ENCODE measurements at places on chromosomes 12 and 14.
A peak's percentile ranks its signal among the peaks of the same experiment; 100 is the strongest.

DNA sequence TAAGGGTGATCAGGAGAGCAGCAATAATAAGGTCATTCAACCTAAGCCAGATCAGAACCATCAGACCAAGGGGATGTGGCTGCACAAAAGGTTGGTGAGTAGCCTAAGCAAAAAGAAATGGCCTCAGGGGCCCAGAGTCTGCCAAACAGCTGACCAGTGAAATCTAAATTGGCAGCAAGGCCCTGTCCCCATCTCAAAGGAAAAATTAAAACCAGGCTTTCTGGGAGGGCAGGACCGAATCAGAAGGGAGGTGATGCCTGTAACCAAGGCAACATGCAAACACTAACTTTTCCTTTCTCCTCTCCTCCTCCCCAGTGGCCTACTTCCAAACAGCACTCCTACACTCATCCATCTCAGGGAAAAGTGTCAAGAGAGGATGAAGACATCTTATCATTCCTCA, 256.4 kb downstream of the NUAK1 start:
- peak; percentile 50 for DNase-seq

DNA sequence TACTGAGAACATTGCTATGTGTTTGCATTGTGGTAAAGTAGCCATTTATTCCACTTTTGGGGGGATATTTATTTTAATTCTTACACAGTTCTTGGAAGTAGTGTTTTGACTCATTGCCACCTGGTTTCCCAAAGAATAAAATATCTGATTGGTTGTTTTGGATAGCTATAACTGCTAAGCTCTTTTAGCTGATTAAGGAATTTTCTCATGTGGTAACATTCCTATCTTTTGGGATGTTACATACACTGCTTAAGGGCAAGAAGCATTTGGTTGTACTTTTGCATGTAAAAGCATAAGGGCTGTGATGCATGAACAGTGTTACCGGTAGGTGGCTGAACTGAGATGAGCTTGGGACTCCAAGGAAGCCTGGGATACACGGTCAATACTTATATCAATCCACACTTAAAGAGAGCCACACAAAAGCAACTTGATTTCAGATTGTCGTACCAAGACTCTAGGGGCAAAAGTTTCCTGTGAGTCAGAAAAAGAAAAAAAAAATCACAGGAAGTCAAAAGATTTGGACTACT, 71.4 kb upstream of the PRKD1 start:
- DNase-seq: peak; percentile 9

- no peak for DNase-seq
These were observed 41.9 kb downstream of the TTC7B start for GRCh38 chr14:90774316-90774715.

DNA sequence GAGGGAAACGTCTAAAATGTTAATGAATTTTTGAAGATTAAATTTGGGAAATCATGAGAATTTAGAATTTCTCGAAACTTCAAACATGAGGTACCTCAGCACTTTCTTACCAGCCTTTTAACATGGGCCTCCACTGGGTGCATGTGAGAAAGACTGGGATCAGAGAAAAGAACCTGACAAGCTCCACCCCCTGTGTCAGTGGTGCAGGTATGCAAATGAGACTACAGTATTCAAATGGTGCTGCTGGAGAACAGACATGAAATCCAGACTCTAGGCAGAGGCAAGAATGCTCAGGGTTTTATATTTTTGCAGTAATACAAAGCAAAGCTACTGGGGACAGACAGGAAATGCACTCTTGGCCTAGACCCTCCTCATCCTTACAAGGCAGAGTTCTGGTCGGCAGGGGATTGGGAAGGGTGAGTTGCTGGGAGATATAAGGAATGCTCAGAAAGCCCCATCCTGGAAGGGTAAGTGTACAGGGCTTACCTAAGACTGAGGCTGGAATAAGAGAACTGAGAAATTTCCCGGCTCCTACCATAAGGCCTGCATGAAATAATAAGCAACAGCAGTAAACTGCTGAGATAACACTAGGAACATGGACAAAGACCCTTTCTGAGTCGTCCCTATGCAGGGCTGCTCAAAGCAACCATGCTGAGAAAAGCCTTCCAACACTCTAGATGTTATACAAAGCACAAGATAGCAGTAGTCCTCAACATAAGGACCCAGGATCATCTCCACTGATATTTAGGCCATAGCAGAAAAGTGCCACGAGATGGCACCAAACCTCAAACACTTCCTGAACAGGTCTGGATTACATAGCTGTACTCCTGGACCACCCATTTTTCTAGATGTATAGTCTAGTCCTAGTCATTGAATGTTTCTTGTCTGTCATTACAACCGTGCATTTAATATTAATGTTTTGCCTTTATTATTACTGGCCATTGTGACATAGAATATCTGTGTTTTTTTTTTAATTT, 260.8 kb downstream of the RASSF9 start:
- peak; percentile 79 for DNase-seq

DNA sequence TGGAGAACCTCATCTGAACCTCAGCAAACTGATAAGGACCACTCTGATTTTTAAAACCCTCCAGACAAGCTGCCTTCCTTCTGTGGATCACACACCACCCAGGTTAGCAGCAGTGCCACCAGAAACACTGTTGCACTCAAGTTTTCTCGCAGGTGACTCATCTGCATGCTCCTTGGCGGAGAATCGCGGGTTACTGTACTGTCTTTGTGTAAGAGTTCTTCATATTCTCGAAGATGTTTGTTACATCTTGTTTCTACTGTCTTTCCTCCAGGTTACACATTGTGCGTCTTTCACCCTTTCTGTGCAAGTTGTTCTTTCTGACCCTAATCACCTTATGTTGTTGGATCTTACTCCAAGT, 331.2 kb downstream of the CACNA1C start:
- peak; percentile 15 for DNase-seq

DNA sequence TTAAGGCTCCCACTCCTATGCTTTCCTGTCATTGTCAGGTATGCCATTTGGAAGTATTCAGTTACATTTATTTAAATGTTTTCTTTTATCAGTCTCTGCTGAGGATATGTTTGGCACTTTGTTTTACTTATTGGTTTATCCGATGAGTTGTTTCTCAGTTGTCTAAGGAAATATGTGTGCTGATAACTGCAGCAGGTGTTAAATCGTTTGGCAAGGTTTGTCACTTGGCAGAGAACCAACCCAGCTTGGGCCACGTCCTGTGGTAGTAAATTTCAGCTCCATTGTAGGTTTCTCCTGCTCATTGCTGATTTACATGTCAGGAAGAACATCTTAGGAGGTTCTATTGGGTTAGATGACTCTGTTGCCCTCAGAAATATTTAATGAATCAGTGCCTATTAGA, 22.0 kb upstream of the MGST1 start:
- no peak for DNase-seq

GRCh38 chr14:99190696-99191394, 81.2 kb downstream of the BCL11B start:
- no peak for DNase-seq

DNA sequence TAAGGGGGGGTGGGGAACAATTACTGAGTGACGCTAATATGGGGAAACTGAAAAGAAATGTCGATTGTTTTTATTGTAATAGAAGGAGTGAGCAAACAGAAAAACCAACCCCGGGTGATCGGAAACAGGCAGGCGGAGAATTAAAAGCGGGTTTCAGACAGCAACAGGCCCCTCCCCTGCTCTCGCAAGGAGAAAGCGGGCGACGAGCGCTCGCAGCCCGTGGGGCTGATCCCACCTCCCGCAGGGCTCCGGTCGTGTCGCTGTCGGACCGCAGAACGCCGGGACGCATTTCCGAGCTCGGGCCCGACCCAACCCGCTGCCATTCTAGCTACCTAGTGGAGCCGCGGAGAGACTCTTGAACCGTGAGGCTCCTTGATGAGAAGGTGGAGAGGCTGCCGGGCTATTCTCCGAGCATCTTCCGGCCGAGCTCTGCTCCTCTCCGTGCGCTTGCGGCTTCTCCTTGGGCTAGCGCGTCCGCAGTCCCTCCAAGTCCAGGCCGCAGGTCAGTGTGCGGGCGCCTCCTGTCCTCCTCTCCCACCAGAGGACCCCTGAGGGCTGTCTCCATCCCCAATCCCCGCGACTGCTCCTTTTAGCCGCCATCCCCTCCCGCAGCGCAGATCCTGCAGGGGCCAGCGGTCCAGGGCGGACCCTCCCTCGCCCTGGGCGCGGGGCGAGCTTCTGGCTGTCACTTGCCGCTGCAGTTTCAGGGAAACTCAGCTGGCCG, 4.1 kb upstream of the PAX9 start:
- DNase-seq: no peak

DNA sequence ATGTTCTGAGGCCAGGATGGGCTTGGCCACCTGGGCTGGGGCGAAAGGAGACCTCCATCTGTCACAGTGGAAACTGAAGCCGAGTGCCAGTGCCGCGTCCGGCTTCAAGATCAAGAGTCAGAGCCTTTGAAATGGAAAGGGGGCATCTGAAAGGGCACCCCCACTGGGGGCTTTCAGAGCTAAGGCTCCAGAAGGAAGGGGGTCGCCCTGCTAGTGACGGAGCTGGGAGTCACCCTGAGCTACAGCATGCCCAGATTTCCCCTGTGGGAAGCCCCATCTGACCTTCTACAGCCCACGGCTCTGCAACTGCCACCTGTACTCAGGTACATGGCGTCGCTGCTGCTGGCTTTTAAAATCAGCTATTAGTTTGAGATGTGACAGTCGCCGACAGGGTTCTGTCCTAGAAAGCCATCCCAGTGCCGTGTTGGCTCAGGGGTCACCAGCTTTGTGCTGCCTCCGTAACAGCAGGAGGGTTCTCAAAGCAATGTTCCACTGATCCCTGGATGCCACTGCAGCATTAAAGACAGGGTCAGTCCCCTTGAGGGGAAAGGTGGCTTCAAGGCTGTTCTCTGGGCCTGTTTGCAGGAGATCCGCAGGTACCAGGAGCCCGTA, 31.5 kb downstream of the CCNK start:
- no peak for DNase-seq

DNA sequence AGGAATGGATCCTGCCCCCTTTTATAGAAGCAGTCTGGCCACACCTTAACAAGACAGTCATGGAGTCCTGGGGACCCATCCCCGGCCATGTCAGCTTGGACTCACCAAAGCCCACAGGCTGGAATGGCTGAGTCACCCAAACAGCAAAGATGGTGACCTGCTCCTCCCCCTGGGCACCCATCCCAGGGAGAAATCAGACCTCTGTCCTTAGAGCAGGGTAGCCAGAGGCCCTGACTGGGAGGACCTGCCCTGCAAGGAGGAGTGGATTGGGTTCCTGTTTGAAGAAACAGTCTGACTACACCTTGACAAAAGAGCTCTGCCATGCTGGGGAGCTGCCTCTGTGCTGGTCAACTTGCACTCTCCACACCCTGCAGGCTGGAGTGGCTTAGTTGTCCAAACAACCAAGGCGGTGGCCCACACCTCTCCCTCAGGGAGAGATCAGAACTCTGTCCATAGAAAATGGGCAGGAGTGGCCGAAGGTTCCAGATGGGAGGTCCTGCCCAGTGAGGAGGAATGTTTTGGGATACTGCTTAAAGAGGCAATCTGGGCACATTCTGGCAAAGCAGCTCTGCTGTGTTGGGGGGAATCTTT, 16.6 kb downstream of the MGP start:
- peak; percentile 34 for DNase-seq

DNA sequence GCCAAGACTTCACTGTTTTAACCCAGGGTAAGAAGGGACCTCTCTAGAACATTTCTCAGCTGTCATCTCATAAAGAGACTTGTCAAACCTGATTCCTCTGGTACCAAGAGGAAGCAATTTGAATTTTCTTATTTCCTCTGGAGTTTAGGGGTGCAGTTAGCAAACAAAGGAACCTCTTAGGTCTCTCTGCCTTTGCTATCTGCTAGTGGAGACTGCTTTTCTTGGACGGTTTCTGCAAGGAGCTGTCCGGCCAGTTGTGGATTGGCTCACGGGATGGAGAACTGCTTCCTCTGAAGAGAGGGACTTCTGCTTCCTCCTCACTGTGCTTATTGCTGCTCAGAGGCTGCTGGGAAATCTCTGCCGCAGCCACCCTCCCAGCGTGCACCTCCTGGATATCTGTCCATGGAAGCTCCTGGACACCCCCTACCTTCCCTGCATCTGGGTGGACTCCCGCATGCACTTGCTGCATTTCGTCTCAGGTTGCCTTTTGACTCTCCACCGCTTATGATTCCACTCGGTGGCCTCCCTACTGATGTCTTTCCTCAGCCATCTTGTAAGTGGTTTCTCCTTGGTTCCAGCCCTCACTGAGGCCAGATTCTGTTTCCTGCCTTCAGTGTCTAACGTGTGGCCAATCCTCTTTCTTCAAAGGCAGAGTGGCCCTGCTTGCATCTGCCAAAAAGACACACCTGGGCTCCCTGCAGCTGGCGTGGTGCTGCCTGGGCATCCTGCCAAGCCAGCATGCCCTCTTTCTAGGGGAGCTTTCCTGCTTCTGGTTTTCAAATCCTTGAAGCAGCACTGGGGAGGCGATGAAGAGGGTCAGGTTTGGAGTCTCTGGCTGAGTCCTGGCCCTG, 187.3 kb downstream of the CHST11 start:
- DNase-seq: no peak

GRCh38 chr14:46480817-46481216, 170.8 kb downstream of the RPL10L start:
- DNase-seq: no peak

GRCh38 chr12:20123465-20123864, 244.9 kb upstream of the PDE3A start:
- DNase-seq: no peak

DNA sequence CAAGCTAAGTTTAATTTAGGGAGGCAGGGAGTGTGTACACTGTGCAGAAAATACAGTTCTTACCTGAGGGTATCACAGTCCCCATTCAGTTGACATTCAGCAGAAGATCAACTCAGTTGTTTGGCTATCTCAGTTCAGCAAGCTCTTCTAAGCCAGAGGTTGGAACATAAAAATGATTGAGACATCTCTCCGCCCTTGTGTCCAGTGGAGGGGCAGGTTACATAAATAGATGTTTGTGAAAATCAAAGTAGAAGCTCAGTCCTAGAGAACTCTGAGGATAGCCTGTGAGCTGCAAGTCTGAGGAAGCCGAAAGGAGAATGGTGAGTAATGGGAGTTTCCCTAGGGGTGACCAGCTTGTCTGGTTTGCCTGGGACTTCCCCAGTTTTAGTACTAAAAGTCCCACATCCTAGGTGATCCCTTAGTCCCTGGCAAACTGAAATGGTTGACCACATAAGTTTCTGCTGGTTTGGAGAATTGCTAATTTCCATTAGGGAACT, 251.4 kb upstream of the ATP2B1 start:
- no peak for DNase-seq

DNA sequence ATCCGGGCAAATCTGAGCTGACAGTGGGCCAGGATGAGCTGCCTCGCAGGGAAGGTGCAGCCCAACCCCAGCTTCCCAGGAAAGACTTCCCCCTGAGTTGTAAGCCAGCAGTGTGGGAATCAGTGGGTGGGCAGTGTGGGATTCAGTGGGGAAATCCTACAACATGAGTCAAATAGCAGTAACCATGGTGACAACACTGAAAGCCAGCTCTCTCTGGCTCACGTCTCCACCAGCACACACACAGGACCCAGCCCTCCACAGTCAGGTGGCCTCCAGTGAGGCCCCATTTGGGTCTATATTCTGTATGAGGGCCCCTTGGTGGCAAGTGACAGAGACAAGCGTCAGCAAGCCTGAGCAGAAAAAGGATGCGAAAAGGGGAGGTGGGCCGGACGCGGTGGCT, 6.0 kb upstream of the LGALS3 start:
- peak; percentile 93 for DNase-seq

DNA sequence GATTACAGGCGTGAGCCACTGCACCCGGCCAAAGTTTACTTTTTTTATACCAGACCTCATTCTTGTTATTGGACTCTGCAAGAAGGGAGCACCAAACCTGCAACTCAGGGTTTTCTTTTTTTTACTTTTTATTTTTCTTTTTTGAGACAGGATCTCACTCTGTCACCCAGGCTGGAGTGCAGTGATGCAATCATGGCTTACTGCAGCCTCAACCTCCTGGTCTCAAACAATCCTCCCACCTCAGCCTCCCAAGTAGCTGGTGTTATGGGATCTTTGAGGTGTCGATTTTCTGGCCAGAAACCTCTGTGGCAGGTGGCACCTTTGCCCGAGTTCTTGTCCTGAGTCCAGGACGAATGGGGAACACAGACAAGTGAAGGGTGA, 4.2 kb upstream of the PWP1 start:
- no peak for DNase-seq

Data from fibroblast of the aortic adventitia (primary cell).